A172 (cell line): ENCODE measurements at places on chromosomes 1 and 21. TPM values are rescaled to one million over a fixed set of nuclear protein-coding genes. Genes with fewer than 3 reads are reported as not detected.

DNA sequence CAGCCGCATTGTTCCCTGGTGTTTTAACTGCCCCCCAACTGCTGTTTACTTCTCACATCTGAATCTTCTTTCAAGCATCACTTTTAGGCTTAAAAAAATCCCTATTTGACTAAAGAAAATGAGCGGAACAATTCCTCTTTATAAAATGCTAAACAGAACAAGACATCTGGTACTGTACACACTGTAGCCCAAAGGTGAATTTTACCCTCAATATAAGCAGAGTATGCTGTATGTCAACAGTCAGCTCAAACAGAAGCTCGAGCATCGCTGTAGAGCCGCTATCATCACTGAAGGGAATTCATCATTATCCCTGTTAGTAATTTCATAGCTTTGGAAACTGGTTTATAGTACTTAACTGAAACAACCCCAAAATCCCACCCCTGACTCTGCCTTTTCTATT is 85.3 kb downstream of the LRRC8D start:
- DNase-seq = no peak

The TMCO4 gene
- total RNA-seq = 4.0 and 12.6 TPM in 2 replicates

- peak; percentile 51 for DNase-seq
Measured at GRCh38 chr1:49102752-49103151, 326.1 kb upstream of the BEND5 start.

DNA sequence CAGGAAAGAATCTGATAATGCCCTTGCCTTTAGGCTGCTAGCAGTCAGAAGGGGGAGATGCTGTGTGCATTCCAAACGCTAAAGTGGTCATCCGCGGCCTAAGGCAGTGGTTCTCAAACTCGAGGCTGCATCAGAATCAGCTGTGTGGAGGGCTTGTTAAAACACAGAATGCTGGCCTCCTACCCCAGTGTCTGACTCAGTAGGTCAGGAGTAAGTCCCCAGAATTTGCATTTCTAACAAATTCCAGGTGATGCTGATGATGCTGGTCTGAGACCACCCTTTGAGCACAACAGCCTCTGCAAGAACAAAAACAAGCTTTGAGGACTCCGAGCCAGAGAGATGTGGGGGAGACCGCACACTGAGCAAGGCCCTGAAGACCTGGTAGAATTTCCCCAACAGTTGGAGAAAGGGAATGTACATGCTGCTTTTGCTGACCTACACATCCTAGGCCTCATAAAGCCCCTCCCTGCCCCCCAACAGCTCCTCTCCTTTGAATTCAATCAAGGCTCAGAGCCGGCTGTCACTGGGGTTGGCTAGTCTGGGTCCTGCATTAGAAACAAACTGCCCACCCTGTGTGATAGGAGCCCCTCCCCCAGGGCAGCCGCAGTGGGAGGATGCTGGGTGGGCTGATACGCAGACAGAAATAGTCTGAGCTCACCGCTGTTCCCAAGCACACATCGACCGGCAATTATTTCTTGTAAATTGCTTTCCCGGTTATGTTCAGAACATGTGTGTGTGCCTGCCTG is 27.1 kb downstream of the SHISAL2A start:
- no peak for DNase-seq

The SESN2 gene
- 4.2 and 5.3 TPM in 2 replicates for total RNA-seq

The OR2L3 gene
- not detected in 2 replicates for total RNA-seq

DNA sequence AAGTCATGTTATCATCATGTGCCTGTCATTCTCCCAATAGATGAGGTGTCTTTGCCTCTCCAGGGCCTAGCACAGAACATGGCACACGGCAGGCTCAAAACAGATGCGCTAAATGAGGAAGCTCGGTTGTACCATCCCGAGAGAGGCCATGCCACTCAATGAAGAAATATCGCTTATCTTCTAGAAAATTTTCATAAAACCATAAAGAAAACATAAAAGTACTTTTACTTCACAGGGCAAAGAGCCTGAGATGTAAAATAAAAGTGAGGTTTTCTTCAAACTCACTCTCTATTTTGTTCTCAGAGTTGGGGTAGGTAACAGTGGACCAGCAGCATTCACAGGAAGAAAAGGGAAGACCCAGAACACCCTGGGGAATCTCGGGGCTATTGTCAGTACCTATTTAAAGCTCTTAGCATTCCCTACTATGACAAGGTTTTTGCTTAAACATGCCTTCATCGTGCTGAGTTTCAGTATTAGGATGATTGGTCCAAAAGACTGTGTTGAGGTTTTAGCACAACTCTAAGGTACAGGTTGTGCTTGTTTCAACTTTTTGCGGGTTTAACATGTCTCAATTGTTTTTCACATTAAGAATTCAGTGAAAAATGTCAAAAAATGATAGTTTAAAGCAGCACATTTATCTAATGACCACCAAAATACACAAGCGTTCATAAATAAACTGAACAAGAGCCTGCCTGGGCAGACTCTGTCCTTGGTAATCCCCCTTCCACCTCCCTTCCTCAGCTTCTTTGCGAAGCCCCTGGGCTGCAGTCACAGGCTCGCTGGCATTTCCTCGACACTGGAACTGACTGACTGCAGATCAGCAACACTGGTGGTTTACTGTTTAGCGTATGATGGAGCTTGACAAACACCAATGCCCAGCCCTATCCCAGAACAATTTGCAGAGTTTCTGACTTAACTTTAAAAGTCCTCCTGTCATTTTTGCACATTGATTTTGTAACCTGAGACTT is 55.6 kb downstream of the COQ8A start:
- no peak for DNase-seq

DNA sequence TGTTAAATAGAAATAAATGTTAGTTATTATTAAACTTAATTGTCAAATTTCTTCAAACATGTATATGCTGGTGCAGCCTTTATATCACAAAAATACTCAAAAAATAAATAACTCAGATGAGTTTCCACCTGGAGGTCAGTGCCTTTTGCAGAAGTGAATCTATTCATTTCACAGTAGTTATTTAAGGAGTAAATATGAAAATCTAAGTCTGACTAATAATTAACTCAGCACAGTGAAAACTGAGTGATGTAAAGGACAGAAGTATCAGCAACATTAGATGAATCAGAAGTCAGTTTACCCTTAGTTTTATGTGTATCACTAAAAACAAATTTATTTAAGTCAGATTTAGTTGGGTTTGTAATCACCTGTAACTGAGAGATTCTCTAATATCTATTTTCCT is 2135.4 kb downstream of the MRPL39 start:
- no peak for DNase-seq

DNA sequence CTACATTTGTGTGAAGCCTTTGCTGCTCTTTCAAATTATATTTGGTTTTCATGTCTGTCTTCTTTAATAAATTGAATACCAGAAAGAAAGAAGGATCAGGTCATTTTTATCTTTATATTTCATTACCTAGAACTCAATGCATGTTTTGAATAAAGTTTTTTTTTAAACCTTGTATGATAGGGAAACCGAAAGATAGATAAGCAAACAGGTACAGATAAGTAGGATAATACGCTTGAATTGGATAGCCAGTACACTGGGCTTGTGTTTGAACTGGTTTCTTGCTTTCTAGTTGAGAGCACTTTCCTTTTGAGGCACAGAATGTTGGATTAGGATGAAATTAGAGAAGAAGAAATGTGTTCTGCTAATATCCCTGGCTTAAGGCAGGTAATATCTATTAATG is 46.9 kb downstream of the PKN2 start:
- no peak for DNase-seq

DNA sequence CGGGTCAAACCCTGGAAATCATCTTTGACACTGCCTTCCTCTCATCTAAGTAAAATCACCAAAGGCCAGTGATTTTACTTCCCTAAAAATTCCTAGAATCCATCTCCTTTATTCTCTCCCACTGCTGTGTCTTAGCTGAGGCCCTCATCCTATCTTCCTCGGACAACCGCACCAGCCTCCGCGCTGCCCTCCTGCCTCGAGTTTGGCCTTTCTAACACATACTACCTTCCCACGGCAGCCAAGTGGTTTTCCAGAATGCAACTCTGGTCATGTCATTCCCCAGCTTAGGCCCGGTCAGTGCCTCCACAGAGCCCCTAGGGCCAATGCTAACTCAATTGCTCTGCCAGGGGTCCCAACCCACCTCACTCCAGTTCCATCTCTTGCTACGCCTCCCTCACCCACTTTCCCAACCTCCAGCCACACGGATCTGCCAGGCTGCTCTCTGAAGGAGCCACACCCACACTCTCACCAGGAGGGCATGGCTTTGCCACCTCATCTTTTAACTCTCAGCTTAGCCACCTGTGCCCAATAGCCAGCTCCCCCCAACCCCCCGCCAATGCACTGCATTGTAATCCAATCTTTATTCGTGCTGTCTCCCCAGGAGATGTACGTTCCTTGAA is 6.8 kb downstream of the TMEM9 start:
- DNase-seq = no peak

The MLLT11 gene
- total RNA-seq = 99.2 and 101 TPM in 2 replicates

DNA sequence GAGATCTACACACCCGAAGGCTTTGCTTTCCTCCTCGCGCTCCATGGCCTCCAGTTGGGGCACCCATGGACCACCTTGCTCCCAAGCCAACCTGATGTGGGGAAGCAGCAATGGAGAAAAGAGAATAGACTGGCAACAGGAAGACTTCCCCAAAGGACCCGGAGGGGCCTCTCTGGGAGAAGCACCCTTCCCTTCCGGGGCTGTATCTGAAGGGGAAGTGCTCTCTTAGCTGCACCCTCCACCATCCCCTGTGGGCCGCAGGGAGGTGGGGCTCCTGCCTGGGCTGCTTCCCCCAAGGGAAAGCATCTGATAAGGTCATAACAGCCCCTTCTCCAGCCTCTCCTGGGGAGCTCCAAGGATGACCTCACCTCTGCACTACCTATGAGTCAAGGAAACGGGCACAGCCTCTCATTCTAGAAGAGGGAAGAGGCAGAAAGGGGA is 100.2 kb downstream of the RIPK4 start:
- DNase-seq = no peak

DNA sequence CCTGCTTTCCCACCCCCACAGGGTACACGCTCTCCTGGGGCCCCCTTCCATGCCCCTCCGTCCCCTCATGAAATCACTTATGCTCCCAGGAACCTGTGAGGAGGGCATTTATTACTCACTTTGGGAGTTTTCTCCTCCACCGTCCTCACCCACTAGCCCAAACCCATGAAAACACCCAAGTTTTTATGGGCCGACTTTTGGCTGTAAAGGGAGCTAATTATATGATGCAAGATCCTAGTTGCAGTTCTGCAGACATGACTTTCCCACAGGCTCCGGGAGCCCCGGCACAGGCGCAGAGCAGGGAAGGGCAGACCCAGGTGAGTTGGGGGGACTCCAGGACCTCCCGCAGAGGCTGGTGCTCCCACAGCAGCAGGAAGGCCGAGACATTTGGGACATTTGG is 29.7 kb downstream of the EPHA2 start:
- DNase-seq = no peak

- DNase-seq = no peak
Measured at GRCh38 chr1:32774464-32774808, 42.7 kb downstream of the YARS1 start.

The ADORA1 gene
- total RNA-seq = 21.1 and 30.6 TPM in 2 replicates

- DNase-seq = no peak
Measured at GRCh38 chr1:153362187-153362775, 4.6 kb downstream of the S100A9 start.

DNA sequence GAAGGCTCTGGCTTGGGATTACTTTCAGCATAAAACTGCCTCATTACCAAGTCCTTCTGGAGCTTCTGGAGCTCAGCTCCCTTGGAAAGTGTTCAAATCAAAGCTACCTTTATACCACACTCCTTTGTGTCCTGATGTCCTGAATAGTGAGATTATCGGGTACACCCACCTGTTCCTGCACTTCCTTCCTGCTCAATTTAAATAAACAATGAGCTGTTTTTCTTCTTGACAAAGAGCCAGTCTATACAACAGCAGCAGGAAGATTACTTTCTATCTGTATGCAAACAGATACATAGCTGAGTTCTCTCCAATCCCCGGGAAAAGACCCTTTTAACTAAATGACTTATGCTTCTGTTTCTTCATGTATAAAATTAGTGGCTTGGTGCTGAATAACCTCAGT is 258.0 kb upstream of the FMN2 start:
- no peak for DNase-seq

The TTLL10 gene
- not detected in 2 replicates for total RNA-seq
